Occipital lobe (tissue), 3 donors: ENCODE measurements at places on chromosomes 7 and 10.

DNA sequence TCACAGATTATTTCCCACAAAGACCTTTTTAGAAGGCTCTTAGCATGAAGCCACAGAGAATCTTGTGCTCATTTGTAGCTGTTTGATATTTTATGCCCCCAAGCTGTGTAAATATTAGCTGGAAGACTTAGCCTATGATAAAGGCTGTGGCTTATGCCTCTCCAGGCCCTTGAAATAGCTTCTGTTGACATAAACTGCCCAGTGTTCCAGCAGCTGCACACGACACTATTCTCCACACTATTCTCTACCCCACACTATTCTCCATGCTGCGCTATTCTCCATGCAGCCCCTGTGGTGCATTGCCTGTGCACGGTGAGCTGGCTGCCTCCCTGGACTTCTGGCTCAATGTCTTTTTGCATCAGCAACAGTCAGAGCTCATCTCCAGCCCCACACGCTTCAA, 13.1 kb downstream of the DDC start:
- DNase-seq, result no peak

GRCh38 chr10:42973411-42973810, 103.5 kb upstream of the RET start:
- DNase-seq, result no peak

- no peak for DNase-seq
Measured at GRCh38 chr7:17939211-17939605, 1.1 kb downstream of the SNX13 start.

DNA sequence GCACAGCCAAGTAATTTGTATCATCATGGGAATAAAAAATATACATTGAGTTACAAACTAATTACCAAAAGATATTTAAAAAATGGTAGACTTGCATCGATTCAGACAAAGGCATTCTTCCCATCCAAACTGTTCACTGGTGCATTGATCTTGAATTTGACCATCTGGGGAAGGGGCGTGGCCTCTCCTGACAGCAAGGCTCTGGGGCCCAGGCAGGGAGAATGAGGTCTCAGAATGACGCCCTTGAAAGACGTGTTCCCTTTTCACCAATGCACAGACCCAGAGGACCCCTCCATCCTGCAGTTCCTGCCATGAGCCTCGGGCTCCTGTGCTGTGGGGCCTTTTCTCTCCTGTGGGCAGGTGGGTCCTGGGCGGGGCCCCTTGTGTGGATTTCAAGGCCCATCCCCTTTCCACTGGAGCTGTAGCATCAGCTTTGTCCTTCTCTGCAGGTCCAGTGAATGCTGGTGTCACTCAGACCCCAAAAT, 91.1 kb upstream of the PRSS58 start:
- no peak for DNase-seq

GRCh38 chr10:124058346-124059003, 34.9 kb downstream of the CHST15 start:
- DNase-seq, result no peak

GRCh38 chr10:92691591-92692079, 1.9 kb downstream of the HHEX start:
- DNase-seq, result no peak

DNA sequence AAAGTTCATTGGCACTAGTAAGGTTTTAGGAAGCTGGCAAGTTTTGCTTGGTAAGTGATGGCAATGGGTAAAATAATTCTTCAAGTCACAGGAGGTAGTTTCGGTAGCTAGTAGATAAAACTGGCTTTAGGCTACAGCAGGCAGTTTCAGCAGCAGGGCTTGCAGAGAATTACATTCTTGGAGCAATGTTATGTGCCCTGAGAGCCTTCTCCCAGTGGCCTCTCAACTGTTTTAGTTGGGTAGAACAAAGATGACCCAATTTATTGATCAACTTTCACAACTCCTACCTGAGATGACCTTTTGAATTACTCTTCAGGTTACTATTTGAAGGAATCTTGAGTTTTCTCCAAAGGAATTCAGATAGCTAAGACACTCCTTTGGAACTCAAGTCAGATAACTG, 16.4 kb upstream of the NFE2L3 start:
- no peak for DNase-seq

GRCh38 chr10:97243836-97244235, 48.6 kb downstream of the ARHGAP19 start:
- no peak for DNase-seq

DNA sequence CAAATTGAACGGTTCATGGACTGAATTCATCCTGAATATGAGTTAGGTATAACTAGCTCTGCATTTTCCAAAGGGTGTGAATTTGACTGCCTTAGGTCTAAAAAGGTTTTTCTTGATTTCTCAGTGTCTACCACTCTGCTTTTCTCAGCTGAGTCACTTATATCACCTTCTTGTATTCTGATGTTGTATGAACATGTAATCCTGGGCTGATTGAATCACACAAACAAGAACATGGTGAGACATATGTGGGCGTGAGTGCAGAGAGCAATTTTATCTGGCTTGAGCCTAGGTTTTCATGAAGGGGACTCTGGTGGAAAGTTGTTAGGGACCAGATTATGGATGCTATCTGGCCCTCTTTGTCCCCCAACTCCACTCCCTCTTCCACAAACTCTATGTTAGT, 239.8 kb downstream of the SUGCT start:
- no peak for DNase-seq

GRCh38 chr10:68271196-68271882, 39.4 kb upstream of the ATOH7 start:
- DNase-seq, result no peak

DNA sequence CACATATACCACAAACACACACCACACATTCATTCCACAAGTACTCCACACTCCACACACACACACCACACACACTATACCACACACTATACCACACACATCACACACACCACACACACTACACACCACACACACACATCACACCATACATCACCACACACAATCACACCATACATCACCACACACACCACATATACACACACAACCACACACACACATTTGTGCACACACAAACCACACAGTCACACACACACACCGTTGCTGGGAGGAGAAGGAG, 112.8 kb downstream of the PTPN20 start:
- DNase-seq, result no peak

DNA sequence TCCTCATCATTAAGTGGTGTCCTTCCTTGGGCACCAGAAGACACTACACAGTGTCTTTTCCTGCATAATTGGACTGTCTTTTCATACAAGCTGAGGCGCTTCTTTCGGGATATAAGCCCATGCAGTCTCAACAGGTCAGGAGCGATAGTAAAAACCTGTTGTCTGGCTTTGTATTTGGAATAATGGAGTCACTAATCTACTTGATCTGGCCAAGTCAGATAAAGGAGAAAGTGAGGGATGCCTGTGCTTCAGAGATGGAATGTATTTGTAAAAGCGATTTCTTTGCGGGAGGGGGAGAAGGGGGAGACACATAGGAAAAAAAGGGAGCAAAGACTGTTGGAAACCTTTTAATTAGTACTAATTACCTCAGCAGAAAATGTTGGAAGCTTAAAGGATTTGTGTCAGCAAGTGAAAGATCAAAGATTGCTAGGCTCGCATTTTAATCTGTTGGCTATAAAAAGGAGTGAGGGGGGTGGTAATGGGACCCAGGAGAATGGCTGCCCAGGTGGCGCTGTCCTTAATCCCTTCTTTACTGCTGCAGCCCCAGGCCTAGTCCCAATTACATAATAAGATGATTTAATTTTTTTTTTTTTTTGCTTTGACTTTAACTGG, 581.4 kb downstream of the LRMDA start:
- no peak for DNase-seq

DNA sequence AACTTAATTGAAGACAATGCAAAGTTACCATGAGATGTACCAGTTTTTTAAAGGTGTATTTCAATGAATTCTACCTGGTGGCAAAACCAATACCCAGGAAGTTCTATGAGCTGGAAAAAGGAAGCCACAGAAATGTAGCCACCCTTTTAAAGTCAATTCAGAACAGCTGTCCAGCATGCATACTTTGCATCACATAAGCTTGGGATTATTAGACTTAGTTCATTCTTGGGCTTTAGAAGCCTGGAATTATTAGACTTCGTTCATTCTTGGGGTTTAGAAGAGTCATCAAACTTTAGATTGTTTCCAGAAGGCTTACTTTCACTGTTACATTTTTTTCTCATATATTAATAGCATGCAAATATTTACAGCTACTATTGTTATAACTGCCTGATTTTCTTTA, 20.9 kb downstream of the SLC25A13 start:
- no peak for DNase-seq

GRCh38 chr7:106599343-106599698, 61.6 kb downstream of the CCDC71L start:
- no peak for DNase-seq

GRCh38 chr7:19522486-19522885, 186.4 kb downstream of the POLR1F start:
- no peak for DNase-seq

DNA sequence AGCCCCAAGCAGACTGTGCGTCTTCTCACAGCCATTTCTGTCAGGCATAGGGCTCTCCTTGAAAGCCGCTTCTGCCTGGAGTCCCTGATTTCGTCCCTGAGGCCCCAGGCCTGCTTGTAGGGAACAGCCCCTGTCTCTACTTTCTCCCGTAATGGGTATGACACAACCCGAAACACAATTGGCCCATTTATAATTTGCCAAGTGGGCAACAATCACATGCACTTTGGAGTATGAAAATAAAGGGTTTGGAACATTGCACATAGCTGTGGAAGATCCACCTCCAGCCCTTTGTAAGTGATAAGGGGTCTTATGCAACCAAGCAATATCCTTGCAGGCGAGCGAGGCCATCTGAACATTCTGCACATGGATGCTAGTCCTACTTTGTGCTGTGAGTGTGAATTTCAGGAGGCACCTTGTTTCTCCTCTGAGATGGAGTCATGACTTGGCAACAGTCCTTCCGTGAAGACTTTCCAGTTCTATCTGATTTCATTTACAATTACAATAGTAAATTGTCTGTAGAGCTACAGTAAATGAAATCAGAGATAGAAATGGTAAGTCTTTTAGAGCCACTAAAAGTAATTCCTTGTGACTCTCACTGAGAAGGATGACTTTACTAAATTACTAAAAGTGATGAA, 141.5 kb downstream of the CUBN start:
- DNase-seq, result no peak

DNA sequence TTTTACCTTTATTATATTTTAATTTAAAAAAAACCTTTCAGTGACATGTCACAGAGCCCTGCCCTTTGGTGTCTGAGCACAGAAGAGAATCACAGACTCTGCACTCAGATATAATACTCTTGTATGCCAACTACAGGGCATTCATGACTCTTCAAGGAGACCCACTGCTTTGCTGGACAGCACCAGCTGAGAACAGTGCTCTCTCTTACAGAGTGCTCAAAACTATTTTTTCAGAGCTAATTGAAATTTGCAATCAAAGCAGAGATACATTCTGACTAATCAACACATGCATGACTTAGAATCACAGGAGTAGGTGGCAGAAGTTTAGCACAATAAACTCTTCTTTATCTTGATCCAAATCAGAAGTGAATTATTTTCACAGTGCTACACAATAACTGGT, 99.1 kb downstream of the OSBPL3 start:
- DNase-seq, result no peak

GRCh38 chr7:130951976-130952876, 218.2 kb upstream of the KLF14 start:
- DNase-seq, result no peak

DNA sequence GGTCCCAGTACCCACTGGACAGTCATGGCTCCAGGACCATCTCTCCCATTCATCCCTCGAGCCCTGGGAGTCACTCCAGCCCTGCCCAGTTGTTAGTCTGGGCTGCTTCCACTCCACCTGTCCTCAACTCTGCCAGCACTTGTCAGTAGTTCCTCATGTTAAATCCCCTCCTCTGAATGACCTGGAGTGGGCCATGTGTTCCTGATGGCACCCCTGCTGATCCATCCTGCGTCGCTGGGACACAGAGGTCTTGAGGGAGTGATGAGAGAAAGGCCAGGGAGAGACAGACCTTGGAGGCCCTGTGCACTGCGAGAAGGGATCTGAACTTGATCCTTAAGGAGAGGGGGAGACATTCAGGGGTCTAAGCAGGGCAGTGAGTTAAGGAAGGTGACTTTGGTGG, 174.9 kb downstream of the GRID1 start:
- no peak for DNase-seq

GRCh38 chr10:33215154-33215553, 119.3 kb downstream of the NRP1 start:
- no peak for DNase-seq

- no peak for DNase-seq
Measured at GRCh38 chr7:23691320-23691719, 11.3 kb downstream of the FAM221A start.

DNA sequence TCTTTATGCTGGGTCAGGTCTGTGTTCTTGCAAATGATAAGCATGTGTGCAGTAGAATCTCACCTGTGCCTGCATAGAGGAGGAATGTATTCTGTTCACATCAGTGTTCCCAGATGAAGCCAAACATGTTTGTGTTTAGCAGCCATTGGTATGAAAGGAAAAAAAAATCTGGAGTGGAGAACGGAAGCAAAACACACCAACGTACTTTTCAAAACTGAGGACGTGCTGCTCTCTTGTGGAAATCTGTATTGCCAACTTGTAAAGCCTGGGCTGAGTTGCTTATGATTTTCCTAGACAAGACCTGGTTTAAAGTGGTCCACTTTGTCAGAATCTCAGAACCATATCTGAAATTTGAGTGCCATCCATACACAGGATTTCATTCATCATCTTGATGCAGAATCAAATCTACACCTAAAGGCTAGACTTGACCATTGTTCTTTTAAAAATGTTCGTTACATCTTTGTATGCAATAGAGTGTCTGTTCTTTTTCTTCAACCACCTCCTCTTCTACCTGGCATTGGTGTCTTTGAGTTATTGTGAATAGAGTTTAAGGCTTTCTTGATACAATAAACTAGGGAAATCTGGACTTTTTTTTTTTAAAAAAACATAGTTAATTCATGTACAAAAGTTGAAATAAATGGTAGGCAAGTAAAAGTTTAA, 367.7 kb downstream of the PHF14 start:
- peak; percentile 1 for DNase-seq

- DNase-seq, result no peak
Measured at GRCh38 chr10:43233601-43234430, 33.0 kb downstream of the RASGEF1A start.

- no peak for DNase-seq
Measured at GRCh38 chr10:21314111-21314626, 211.3 kb downstream of the SKIDA1 start.

GRCh38 chr10:81027706-81028105, 490.0 kb downstream of the SH2D4B start:
- DNase-seq, result no peak

- no peak for DNase-seq
Measured at GRCh38 chr7:113307147-113307546, 188.8 kb upstream of the SMIM30 start.

DNA sequence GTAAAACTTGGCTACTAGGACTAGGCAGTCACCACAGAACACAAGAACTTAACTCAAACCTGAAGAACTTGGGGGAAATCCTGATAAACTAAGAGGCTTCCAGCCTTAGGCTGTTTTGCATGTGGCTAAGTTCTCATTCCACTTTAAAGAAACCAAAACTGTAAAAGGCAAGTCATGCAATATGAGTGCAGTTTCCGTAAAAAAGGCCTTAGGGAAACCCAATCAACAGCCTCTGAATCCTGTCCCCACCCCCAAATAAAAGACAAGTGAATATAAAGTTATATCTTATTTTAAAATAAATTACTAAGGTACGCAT, 95.1 kb downstream of the USP6NL start:
- no peak for DNase-seq
